SK-N-SH (cell line): ENCODE measurements at places on chromosomes 7 and 10.

- DNase-seq: peak; percentile 51
Measured at GRCh38 chr7:133081119-133081598, 731 bp downstream of the CHCHD3 start.

GRCh38 chr10:72334196-72334824 is 20.4 kb downstream of the DNAJB12 start:
- DNase-seq: peak; percentile 77

DNA sequence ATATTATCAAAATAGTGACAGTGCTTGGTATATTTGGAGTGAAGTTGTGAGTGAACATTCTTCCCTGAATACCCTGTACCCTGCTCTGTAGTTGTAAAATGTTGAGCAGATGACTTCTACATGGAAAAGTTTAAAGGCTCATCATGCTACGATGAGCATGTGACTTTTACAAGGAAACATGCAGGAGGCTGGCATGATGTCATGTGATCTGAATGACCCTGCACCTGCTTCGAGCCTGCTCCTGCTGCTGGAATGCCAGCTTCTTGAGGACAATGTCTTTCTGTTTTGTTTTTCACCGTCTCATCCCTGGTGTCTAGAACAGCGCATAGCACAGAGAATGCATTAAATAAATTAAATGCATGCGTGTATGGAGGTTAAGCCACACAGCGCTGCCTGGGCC is 5.4 kb upstream of the INPP5A start:
- DNase-seq: no peak

GRCh38 chr10:30752481-30752881 is 122.9 kb upstream of the LYZL2 start:
- DNase-seq: peak; percentile 63

GRCh38 chr7:521221-522070 is 1.8 kb upstream of the PDGFA start:
- peak; percentile 71 for DNase-seq

- peak; percentile 89 for DNase-seq
Measured at GRCh38 chr10:98309366-98310355, 41.7 kb upstream of the LOXL4 start.

GRCh38 chr10:73823391-73823790 is 12.0 kb upstream of the NDST2 start:
- DNase-seq: no peak

DNA sequence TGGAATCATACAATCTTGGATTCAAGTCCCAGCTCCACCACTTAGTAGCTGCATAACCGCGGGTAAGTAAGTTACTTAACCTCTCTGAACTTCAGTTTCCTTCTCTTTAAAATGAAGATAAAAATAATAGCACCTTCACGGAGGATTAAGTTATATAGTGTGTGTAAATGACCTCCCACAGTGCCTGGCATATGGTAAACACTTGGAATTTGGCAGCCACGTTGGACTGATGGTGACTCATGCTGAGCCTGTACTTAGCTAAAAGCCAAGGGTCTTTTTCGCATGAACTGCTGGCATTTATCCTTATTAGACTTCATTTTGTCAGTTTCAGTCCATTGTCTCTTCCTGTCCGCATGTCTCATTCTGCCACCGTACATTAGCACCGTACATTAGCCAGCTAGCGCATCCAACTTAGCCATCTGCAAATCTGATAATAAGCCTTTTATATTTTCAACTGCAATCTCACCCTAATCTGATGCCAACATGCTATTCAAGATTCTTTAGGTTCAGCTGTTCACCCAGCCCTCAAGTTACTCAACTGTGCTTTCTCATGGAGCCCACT is 11.2 kb downstream of the SLC13A4 start:
- peak; percentile 57 for DNase-seq

DNA sequence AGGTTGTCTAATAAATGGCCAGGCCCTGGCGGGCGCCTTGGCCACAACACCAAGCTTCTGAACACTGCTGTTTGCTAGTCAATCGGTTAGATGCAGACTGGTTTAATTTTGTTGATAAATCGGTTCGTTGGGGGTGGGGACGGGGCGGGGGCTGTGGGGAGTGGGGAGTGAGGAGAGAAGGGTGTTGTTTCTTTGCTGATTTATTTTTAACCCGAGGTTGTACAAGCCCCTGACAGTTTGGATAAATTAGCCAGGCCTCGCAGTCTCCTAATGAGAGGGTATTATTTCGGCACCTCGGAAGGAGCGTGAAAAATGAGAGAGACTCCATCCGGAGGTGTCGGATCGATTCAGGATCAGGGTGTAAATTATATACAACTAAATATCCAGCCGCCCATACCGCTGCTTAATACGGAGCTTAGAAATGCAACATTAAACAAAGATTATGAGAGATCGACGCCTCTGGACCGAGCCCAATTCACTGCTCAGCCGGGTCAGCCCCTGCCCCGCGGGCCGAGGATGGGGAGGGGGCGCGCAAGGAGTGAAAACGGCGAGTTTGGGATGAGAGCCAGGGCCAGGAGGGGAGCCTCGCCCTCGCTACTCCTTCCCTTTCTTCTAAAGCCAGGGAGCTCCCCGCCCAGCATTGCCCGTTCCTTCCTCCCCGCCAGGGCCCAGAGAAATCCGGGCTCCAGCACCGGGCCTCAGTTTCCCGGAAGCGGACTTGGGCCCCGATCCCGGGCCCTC is 8.0 kb downstream of the UNCX start:
- no peak for DNase-seq

GRCh38 chr7:81692146-81692905 is 77.5 kb downstream of the HGF start:
- no peak for DNase-seq

GRCh38 chr7:121341933-121342332 is 13.1 kb downstream of the WNT16 start:
- no peak for DNase-seq

DNA sequence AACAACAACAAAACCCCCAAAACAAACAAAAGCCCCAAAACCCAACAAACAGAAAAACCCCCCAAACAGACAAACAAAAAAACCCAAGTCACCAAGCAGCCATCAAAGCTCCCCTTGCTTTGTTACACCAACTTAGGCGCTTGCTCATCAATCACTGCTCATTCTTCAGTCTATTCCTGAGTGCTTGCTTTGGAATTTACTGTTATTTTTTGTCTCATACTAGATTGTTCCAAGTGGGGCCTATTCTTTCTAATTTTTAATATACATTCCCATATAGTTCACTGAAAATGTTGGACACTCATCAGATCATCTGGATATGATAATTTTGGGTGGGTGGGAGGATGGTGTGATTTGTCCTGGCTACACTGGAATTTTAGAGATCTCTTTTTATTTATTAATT is 126.0 kb upstream of the JCAD start:
- no peak for DNase-seq

DNA sequence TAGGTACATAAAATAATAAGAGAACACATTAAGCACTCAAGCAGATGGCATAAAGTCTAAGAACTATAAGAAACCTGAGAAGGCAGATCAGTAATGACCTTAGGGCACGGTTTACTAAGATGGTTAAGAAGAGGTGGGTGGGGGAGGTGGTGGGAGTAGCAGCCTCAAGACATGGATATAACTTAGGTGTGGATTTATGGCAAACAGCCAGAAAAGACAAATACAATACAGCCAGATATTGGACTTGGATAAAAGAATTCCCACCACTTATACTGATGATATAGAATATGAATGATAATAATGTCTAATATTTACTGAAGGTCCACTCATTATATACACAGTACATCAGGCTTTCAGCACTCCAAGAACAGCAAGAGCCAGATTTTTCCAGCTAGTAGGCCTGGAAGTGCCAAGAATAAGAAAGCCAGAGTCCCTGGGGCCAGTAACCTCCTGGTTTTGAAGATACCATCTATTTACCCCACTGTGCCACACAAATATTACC is 11.9 kb downstream of the DPY19L1 start:
- no peak for DNase-seq

- DNase-seq: no peak
Measured at GRCh38 chr7:43879477-43879876, 10.2 kb upstream of the MRPS24 start.
